ENCODE measurements at places on chromosomes 2 and 18.

GRCh38 chr2:139819273-139819796 is 1039.1 kb upstream of the NXPH2 start:
- DNase-seq: no peak

GRCh38 chr18:42275138-42275535 is 320.1 kb downstream of the PIK3C3 start:
- DNase-seq: no peak

GRCh38 chr18:26215247-26215970 is 10.8 kb upstream of the TAF4B start:
- DNase-seq: peak; percentile 64

DNA sequence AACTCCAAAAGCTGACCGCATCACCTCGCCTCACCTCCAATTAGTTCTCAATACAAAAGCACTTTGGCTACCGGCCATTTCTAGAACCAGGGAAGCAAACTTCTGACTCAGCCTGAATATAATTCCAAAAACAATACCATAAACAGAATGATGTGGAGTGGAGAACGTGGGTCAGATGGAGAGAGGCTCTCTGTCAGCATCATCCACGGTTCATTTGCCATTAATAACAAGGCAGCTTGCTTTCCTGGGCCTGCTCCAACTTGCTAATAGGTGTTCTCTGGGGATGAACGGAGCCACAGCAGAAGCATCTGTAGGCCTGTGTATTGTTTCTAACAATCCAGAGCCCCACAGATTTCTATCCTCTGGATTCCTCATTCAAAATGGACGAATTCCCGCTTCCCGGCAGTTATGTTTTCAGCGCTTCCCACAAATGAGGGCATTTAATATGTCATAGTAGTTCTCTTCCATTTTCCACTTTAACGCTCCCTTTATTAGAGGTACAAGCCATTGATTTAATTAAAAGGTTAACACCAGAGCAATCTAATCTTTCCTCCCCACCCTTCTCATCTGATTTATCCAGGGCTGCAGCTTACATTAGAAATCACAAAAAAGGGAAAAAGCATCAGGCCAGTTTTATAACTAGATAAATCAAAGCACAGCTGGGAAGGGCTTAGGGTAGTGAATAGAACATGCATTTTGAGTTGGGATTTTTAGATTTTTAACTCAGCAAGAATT is 23.2 kb upstream of the CNTNAP5 start:
- no peak for DNase-seq

DNA sequence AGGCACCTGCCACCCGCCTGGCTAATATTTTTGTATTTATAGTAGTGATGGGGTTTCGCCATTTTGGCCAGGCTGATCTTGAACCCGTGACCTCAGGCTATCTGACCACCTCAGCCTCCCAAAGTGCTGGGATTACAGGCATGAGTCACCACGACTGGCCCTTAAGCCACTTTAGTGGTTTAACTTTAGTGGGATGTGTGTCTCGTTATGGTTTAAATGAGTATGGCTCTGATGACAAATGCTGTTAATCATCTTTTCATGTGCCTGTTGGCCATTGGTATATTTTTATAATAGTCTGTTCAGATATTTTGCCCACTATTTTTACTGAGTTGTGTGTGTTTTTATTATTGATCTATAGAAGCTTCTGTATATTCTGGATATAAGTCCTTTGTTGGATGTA is 205.9 kb downstream of the MYO1B start:
- no peak for DNase-seq

DNA sequence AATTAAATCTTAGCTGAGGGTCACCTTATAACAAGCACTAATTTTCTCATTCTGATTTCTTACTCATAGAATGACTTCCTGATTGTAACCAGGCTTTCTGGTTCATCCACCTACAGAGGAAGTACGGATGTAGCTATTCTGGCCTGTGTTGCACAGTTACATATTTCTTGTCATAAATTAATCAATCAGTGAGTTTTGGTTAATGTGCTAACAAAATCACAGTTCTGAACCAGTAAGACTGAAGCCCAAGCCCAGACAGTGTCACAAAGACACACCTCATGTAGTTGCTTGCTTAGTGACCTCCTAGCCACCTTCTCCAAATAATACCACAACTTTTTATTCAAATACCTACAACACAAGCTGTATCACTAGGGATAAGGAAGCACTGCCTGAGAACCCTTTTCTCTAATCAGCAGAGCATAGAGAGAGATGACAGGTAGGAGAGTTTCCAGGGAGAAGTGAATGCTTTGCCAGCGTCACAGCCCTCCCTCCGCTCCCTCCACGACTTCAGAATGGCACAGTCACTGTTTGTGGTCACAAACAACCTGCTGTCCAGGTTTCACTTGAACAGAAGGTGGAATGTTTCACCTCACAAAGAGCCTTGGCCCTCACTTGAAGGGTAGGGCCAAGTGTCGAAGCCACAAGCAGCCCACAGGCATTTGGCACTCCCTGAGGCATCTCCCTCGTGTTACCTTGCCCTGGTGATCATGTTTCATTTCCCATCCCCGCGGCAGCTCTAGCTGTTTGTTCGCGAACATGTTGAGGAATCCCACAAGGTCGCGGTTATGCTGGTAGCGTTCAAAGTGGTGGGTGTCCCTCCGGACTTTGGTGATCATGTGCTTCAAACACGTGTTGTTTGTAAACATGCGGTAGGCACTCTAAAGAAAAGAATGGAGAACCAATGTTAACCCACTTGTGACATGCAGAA is 120.8 kb upstream of the STK17B start:
- DNase-seq: no peak

- peak; percentile 87 for DNase-seq
These were observed 48.2 kb upstream of the CTAGE1 start for GRCh38 chr18:22465859-22466457.

GRCh38 chr2:241003369-241003768 is 5.0 kb downstream of the SNED1 start:
- no peak for DNase-seq

DNA sequence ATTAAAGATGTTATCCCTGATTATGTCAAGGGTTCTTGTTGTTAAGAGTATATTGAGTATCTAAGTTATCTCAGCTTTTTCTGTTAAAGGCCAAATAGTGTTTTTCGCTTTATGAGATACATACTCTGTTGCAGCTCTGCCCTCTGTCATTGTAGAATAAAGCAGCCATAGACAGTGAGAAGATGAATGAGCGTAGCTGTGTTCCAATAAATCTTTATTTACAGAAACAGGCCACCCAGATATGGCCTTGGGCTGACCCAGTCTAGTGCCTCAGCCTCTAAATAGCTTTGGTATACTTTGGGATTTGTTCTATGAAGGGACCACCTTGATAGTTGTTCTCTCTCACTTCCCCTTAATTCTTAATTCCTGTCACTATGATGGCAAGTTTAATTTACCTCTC is 72.8 kb upstream of the EML6 start:
- no peak for DNase-seq

DNA sequence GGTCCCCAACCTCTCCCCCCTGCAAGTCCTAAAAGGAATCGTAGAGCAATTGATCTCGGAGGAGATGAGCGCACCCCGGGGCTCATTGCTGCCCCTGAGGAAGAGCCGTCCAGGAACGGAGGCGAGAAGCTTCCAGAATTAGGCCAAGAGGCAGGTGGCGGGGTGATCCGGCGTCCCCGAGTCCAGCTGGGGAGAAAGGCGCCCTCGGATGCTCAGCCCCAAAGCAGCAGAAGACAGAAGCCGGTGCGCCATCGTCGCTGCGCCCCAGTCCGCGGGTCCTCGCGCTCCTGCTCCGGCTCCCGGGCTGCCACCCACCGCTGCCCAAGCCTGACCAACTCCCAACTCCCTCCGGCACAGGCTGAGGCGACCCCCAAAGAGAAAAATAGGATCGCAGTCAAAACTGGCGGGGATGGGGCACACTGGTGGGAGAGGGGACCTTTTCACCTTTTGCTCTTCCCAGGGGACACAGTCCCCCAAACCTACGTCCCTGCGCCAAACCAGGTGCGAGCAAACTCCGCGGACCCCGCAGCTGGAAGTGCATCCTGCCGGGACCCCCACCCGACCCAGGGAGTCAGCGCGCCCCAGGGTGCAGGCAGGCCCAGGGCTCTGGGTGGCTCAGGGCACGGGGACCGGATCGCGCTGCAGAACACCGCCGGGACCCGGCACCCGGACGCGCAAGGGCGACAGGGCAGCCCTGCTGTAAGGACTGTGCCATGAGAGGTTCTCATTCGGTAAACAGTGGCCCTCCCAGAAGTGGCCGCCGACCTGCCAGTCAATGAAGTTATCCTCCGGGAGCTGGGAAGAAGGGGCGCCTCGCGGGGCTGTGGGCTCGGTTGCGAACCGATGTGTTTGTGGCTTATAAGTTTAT is 8.4 kb upstream of the MEIS1 start:
- DNase-seq: no peak

DNA sequence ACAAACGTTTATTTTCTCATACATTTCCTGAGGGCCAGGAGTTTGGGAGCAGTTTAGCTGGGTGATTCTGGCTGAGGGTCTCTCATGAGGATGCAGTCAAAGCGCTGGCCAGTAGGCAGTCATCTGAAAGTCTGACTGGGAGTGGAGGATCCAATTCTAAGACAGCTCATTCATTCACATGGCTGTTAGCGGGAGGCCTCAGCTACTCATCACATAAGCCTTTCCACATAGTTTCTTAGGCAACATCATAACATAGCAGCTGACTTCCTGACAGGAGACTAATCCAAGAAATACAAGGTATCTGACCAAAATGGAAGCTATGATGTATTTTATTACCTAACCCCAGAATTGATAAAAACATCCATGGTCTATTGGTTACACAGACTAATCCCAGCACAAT is 2.9 kb upstream of the MRPL44 start:
- DNase-seq: no peak

DNA sequence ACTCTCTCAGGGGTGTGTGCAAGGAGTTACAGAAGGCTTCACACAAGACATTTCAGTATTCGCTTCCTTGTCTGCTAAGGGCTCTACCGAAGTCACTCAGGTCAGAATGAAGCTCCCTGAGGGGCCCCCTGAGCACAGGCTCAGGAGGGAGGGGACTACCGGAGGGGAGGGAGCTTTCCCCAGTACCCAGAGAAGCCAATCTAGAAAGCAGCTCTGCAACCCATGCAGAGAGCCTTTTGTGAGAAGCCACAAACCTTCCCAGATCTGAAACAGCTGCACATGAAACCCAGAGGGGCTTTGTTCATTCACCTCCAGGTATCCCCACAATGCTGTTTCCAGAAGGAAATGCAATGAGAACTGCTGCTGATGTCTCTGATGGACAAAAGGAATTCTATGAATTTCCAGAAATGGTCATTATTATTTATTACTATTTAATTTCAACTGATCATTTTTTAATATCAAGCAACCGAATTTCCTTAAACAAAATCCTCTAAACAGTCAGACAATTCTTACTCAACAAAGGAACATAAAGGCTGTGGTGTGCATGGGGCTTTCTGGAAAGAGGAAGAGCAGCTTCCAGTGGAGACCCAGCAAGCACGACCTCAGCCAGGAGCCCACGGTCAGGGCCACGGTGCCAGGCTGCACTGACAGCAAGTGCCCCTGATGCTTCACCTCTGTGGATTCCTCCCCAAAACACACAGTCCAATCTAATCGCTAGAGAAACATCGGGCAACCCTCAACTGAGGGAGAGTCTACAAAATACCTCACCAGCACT is 42.0 kb downstream of the NDUFA10 start:
- no peak for DNase-seq

- no peak for DNase-seq
These were observed 15.7 kb downstream of the GPR35 start for GRCh38 chr2:240640939-240641338.

GRCh38 chr2:205908212-205909183 is 177.5 kb downstream of the INO80D start:
- DNase-seq: no peak

- DNase-seq: peak; percentile 30
These were observed 943 bp downstream of the INPP5D start for GRCh38 chr2:233060980-233061590.

GRCh38 chr18:78092901-78093300 is 843.3 kb downstream of the GALR1 start:
- DNase-seq: no peak

GRCh38 chr2:28406276-28407096 is 13.8 kb downstream of the FOSL2 start:
- no peak for DNase-seq

GRCh38 chr18:28961669-28962228 is 784.8 kb upstream of the CDH2 start:
- peak; percentile 72 for DNase-seq

GRCh38 chr18:11137400-11137799 is 12.0 kb downstream of the PIEZO2 start:
- DNase-seq: no peak

- DNase-seq: no peak
These were observed 175.8 kb upstream of the CCDC150 start for GRCh38 chr2:196463706-196464105.

DNA sequence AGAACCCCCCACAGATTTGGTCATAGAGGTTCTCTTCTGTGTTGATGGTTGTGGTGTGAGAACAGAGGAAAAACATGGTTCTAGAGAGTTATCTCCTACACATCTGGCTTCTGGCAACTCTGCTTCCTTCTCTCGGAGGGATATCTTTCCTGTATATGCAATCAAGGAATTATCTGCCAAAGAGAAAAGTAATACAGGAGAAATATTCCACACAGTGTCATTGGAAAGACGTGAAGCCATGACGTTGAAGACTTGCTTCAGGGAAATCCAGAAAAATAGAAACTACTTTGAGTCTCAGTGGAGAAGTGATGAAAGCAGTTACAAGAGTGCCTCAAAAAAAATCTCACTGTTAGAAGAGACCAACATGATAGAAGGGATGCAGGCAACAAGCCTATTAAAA is 78.5 kb downstream of the RAB31 start:
- no peak for DNase-seq

- DNase-seq: no peak
These were observed 27.3 kb upstream of the INHBB start for GRCh38 chr2:120318626-120319025.

DNA sequence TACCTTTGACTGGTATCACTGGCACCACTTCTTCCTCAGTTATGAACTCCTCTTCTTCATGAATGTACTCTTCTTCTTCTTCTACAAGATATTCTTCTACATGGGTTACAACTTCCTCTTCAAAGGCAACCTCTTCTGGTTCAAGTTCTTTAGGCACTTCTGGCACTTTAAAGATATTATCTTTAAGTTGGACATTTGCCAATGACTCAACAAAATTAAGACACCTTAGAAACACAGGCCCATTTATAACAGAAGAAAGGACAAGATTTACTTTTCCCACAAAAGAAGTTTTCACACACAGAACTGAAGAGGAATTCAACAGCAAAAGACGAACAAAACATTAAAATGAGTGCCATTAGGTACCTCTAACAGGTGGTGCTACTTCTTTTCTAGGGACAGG is 127.3 kb downstream of the TTN start:
- peak; percentile 41 for DNase-seq

- DNase-seq: no peak
These were observed 11.6 kb downstream of the TRIB2 start for GRCh38 chr2:12728221-12728777.

GRCh38 chr2:97747285-97747684 is 33.9 kb downstream of the ZAP70 start:
- DNase-seq: peak; percentile 74

DNA sequence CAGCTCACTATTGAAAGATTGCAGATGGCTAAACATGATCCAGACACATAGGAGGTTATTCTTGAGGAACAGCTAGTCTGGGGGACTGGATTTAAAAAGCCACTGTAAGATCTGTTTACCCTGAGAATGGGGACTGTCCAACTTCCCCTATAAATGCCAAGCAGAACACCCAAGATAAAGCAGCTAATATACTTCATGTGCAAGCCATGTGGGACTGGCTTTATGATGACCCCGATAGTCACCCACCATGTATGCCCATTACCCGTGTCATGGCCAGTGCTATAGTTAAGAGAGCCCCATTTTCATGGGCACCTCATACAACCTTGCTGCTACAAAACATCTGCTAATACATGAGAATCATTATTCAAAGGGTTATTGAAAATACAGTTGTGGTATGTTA is 16.0 kb downstream of the YPEL5 start:
- no peak for DNase-seq

GRCh38 chr2:237494066-237494465 is 7.0 kb downstream of the MLPH start:
- DNase-seq: no peak
